ENCODE measurements at places on chromosomes 2 and 18.

DNA sequence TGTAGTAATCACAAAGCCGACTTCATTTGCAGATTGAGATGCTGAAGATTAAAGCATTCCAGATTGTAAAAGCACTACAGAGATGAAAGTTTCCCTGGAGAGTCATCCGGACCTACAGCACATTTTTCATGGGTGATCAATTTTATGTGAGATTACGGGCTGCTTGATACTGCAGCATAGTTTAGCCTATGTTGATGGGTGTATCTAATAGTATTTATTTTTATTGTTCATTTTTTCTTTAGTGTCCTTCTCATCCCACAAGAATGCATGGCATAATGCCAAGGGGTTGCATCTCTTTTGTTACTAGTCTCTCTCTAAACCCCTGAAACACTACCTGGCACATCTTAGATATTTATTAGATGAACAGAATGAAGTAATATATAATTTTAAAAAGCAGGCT lies 240.4 kb downstream of the MBD2 start:
- no peak for DNase-seq

DNA sequence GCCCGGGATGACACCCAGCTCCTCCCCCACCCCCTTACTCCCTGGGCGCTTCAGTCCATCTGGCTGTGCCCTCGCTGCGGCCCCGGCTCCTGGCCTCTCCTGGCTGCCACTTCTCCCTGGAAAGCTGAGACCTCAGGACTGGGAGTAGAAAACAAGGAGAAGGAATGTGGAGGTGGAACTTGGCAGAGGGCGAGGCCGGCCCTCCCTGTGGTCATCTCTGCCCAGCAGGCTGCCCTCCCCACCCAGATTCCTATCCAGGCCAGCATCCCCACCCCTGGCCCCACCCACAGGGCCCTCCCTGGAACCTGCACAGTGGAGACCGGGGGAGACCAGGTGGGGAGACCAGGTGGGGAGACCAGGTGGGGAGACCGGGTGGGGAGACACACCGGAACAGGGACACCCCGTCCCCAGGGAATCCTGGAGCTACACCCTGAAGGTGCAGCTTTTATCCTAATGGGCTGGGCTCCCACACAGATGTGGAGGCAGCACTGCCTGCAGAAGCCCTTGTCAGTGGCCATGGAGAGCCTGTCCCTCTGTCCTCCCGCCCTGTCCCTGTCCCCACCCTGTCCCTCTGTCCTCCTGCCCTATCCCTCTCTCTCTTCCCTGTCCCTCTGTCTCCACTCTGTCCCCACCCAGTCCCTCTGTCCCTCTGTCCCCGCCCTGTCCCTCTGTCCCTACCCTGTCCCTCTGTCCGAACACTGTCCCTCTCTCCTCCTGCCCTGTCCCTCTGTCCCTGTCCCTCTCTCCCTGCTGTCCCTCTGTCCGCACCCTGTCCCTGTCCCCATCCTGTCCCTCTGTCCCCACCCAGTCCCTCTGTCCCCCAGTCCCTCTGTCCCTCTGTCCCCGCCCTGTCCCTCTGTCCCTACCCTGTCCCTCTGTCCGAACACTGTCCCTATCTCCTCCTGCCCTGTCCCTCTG lies 157.1 kb downstream of the PXDN start:
- no peak for DNase-seq

DNA sequence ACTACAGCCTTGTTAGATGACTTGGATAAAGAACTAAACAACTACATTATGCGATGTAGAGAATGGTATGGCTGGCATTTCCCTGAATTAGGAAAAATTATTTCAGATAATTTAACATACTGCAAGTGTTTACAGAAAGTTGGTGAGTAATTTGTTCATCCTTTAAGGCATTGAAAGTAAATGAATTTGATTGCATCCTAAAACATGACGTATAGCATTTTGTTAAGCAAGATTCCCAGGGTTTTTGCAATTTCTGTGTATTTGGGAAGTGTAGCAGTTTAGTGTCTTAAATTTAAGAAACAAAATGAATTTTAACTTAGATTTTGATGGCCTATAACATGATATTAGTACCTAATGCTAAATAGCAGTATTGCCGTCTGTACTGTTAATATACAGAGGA lies 24.8 kb downstream of the NOP58 start:
- DNase-seq: no peak

DNA sequence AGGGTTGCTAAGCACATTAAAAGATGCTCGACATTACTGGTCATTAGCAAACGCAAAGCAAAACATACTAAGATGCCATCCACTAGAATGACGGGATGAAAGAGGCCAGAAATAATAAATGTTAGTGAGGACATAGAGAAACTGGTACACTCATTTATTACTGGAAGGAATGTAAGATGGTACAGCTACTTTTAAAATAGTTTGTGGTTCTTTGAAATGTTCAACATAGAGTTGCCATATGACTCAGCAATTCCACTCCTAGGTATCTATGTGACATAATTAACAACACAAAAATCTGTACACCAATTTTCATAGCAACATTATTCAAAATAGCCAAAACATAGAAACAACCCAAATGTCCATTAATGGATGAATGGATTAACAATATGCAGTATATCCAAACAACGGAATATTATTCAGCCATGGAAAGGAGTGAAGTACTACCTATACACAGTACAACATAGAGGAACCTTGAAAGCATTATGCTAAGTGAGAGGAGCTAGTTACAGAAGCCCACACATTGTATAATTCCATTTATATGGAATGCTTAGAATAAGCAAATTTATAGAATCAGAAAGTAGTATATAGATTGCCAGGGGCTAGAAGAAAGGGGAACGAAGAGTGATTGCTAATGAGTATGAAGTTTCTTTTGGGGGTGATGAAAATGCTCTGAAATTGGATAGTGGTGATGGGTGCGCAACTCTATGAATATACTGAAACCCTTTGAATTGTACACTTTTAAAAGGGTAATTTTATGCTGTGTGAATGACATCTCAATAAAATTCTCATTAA lies 61.9 kb upstream of the IL1R1 start:
- no peak for DNase-seq

DNA sequence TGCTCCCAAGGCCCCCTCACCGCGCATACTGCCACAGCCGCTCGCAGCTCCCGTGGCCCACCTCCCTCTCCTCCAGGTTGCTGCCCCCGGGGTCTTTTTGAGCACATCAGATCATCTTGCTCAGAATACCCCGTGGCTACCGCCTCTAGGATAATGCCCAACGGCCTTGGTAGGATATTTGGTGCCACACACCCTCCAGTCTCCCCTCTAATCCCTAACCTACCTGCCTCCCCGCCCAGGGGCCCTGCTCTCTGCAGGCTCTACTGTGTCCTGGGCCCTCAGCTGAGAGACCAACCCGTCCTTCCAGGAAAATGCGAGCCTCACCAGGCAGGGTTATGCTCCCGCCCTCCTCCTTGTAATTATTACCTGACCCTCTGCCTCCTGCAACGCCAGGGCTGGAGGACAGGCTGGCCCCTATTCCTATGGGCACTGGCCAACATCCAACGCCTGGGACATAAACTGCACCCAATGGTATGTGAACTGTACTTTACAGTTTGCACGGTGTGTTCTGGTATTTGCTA lies 1.5 kb upstream of the MTCL1 start:
- no peak for DNase-seq

GRCh38 chr2:149223472-149224095 lies 106.8 kb upstream of the LYPD6 start:
- no peak for DNase-seq

GRCh38 chr2:212282671-212283261 lies 255.8 kb downstream of the ERBB4 start:
- DNase-seq: no peak

DNA sequence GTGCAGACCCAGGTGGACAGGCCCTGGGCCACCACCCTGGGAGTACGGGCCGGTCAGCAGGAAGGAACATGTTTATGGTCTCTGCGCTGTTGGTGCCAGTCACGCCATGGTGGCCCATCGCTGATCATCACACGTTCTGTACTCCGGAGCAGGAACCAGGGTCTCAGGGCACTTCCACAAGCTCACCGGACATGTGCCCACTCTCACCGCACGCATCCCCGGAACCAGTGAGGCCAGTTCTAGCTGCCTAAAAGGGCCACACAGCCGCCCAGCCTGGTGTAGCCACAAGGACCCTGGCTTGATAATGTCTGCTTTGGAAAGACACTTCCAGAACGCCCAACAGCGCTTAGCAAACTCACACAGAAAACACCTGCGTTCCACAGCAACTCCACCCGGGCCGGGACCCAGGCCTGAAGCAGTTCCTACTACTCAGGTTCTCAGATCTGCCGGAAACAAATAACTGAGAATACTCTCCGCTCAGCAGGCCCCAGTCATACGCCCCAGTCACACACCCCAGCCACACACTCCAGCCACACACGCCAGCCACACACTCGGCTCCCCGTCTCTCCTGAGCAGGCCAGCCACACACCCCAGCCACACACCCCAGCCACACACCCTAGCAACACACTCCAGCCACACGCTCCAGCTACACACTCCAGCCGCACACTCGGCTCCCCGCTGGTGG lies 123.3 kb downstream of the HDAC4 start:
- no peak for DNase-seq

GRCh38 chr2:134314202-134314601 lies 60.3 kb downstream of the MGAT5 start:
- DNase-seq: no peak

GRCh38 chr2:7094231-7094741 lies 177.1 kb downstream of the RNF144A start:
- DNase-seq: no peak

DNA sequence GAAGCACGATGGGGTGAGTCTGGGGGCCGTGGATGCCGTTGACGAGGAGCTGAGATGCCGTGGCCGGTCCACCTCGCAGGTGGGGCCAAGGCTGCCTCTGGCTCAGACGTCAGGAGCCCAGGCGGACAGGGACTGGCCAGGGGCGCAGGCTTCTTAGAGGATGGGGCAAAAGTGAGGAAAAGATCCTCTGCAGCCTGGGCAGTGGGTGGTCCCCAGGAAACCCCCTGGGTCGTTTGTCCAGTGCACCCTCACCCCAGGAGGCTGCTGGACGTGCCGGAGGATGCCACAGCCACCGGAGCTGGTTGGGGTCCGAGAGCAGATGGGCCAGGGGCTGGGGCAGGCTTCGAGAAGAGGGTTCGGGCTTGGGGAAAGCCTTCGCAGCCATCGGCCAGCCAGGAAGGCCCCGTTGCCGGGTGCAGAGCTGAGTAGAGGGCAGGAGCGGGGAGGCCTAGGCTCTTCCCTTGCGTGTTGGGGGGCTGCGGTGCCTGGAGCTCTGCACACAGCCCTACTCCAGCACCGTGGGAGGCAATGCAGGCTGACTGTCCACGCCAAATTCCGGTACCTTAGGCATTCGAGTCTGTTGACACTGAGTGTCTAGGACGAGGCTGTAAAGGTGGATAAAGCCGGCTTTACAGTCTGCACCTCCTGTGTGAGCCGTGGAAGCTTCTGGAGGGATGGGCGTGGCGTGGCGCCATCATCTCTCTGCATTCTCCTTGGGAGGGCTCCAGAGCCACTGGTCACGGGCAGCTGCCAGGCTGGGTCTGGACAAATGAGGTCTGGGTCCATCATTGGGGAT lies 18.8 kb downstream of the GPC1 start:
- DNase-seq: no peak
